Jurkat, Clone E6-1 (cell line): ENCODE measurements at places on chromosomes 12 and 14.

DNA sequence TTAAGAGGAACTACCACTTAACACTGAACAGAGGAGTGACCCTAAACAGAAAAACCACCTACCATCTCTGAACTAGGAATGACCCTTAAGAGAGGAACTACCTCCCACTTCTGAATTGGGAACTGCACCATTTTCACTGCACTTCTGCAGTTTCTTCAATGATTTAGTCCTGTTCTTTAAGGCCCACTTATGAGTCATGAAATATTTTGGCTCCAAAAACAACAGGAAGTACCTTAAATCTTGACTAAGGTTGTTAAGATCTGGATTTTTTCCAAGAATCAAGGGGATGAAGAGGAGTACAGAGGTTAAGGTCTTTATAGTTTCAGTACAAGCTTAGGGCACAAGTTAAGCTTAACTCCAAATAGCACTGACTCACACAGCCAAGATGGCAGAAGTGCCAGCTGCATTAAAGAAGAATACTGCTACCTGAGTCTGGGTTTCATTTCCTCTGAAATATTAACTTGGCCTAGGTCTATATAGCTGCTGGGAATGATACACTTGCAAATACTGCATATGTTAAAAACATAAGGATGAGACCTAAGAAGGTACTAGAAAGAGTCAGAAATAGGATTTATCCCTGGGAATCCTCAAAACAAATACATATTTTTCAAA lies 4.2 kb downstream of the NPC2 start:
- DNase-seq = no peak

DNA sequence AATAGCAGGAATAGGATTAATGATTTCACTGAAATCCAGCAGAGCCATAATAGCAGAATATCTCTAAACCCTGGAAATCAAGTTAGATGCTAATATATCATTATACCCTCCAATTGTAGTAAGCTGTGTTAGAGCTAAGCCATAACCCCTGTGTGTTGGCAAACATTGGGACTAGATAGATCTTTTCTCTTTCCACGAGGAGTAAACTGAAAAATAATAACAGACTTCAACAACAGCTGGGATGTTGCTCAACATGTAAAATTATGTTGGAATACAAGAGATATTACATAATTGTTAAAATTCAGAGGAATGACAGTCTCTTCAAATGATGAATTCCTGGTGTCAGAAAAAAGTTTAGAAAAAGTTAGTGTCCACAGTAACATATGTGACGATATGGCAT lies 383.8 kb downstream of the SNAPC1 start:
- no peak for DNase-seq

- DNase-seq = no peak
These were observed 11.7 kb upstream of the OSBPL8 start for GRCh38 chr12:76571256-76571655.

DNA sequence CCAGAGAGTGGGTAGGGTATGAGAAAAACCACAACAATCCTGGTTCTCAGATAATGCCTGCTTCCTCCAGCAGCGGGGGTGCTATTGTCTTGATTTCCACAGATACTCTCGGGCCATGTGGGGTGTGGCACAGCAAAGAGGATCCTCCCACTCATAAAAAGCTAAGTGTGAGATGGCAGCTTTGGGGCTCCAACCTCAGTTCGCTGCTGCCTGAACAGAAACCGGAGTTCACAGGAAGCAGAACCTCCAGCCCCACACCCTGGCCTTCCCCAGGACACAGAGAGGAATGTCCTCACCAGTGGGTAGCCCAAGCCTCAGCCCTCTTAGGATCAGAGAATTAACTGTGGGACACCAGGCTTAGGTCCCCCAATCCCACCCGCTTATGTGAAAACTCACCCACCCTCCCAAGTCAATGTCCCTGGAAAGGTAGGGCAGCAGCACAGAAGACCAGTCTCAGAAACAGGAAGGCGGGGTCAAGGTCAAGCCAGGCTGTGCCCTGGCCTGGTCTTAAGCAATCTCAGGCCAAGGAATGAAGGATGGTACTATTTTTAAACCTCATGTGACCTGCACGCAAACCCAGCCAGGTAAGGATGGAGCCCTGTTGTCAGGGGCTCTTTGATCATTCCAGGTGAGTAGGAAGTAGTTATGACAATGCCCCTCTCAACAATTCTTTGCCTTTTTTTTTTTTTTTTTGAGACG lies 9.0 kb downstream of the KCTD10 start:
- no peak for DNase-seq

DNA sequence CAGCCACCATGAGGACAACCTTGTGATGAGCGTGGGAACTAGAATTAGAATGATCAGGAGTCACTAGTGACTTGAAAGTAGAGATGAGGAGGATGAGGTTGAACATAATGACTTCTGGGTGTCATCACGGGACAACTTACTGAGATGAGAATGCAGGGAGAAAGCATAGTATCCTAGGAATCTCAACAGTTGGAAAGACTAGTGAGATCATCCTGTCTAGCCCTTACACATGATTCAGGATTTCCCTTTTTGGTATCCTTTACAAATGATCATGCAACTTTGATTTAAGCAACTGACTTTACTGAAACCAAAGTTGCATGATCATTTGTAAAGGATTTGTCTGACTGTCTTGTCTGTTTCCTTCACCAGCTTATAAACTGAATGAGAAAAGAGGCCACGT lies 51.8 kb upstream of the HIF1A start:
- DNase-seq = no peak

GRCh38 chr12:112176321-112177010 lies 51.1 kb downstream of the TRAFD1 start:
- no peak for DNase-seq

DNA sequence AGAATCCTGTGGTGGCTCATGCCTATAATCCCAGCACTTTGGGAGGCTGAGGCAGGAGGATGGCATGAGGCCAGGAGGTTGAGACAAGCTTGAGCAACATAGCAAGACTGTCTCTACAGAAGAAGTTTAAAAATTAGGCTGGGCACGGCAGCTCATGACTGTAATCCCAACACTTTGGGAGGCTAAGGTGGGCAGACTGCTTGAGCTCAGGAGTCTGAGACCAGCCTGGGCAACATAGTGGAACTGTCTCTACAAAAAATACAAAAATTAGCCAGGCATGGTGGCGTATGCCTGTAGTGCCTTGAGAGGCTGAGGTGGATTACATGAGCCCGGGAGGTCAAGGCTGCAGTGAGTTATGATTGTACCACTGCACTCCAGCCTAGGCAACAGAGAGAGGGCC lies 998 bp upstream of the CYP27B1 start:
- DNase-seq = no peak
